Smooth muscle cell of the pulmonary artery (primary cell): ENCODE measurements at places on chromosomes 5 and 9. TPM values are rescaled to one million over a fixed set of nuclear protein-coding genes. Genes with fewer than 3 reads are reported as not detected.

SPAAR gene
- total RNA-seq: 0.13 and 0.26 TPM in 2 replicates

DRD1 gene
- total RNA-seq: 0.33 and 1.2 TPM in 2 replicates

ADAMTS13 gene
- 4.1 and 6.1 TPM in 2 replicates for total RNA-seq

ZFP37 gene
- total RNA-seq: 2.3 and 3.0 TPM in 2 replicates

NEUROG1 gene
- total RNA-seq: not detected in 2 replicates

PCDH12 gene
- total RNA-seq: 0.36 and 0.46 TPM in 2 replicates

IGFBPL1 gene
- total RNA-seq: 0.20 TPM in 1 of 2 replicates, not detected in the other

OR13C9 gene
- total RNA-seq: 0.10 TPM in 1 of 2 replicates, not detected in the other

RELL2 gene
- 2.3 and 3.5 TPM in 2 replicates for total RNA-seq

HK3 gene
- not detected in 2 replicates for total RNA-seq

OR1Q1 gene
- total RNA-seq: 0.59 TPM in 1 of 2 replicates, not detected in the other

ARL10 gene
- total RNA-seq: 30.0 and 37.4 TPM in 2 replicates

GRM6 gene
- not detected in 2 replicates for total RNA-seq

FAM170A gene
- not detected in 2 replicates for total RNA-seq

AGXT2 gene
- not detected in 2 replicates for total RNA-seq

CRHBP gene
- total RNA-seq: 0.33 and 3.7 TPM in 2 replicates

PCDHA7 gene
- 1.4 and 1.7 TPM in 2 replicates for total RNA-seq

DDX41 gene
- total RNA-seq: 124 and 165 TPM in 2 replicates

TOR4A gene
- total RNA-seq: 19.7 and 47.4 TPM in 2 replicates

GPR150 gene
- total RNA-seq: 0.40 and 0.46 TPM in 2 replicates

ZNF462 gene
- 18.2 and 24.6 TPM in 2 replicates for total RNA-seq

CENPK gene
- total RNA-seq: 4.7 and 8.3 TPM in 2 replicates

HAND1 gene
- total RNA-seq: not detected in 2 replicates

EPB41L4B gene
- total RNA-seq: 0.39 and 0.66 TPM in 2 replicates

RAB3C gene
- not detected in 2 replicates for total RNA-seq

LOX gene
- total RNA-seq: 669 and 1,031 TPM in 2 replicates

PCA3 gene
- 0.07 and 0.13 TPM in 2 replicates for total RNA-seq

SLC4A9 gene
- 0.07 TPM in 1 of 2 replicates, not detected in the other for total RNA-seq

NOXA1 gene
- total RNA-seq: 0.36 and 0.46 TPM in 2 replicates

AKNA gene
- 11.3 and 13.1 TPM in 2 replicates for total RNA-seq
